NCI-H446 (cell line): ENCODE measurements at places on chromosomes 2 and 18.

DNA sequence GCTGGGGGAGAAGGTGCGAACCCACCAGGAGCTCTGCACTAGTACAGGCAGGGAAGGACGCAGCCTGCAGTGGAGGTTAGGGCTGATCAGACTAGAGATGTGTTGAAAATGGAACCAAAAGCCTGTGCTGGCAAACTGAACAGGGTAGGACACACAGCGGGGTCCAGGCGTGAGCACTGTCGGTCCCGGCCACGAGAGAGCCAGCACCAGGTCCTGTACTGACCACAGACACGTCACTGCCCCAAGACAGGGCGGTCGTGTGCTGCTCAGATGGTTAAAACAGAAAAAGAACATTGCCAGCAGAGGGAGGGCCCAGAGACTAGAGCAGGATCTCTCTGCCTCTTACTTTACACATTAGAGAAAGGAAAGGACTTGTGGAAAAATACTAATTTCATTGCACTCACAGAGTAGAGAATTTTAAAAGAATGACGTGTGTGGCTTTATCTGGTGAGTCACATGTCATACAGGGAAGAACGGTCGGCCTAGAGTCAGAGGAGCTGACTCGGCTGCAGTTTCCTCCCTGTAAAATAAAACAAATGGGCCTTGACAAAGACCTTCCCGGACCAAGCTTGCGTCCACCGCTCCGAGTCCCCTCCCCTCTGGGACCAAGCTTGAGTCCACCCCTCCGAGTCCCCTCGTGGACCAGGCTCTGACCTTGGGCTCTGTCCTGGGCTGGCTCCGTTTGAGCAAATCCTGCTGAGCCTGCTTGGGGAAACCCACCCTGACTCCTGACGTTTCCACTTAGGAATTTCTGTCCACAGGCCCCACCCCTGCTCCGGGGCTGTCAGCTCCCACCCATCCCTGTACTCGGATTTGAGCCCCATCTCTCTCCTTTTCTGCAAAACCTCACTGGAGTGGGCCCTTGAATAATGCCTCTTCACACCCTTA, 16.7 kb upstream of the ADI1 start:
- DNase-seq = no peak

DNA sequence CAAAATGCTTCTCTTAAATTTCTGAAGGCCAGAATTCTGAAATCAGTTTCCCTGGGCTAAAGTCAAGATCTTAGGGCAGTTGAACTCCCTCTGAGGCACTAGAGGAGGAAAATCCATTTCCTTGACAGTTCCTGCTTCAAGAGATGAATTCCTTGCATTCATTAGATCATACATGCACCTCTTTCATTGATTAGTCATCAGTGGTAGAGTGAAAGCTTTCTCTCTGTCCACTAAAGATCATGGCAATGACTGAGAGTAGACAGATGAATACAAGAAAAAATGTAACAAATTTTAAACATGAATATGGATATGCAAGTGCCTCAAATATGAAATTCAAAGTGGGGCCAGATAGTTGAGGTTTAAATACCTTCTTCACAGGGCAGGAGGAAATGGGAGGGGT, 693.4 kb upstream of the TMEFF2 start:
- DNase-seq = no peak

- no peak for DNase-seq
These were observed 1274.5 kb upstream of the CRIM1 start for GRCh38 chr2:35081001-35081621.

GRCh38 chr2:143856978-143857377, 662.9 kb downstream of the ZEB2 start:
- no peak for DNase-seq

DNA sequence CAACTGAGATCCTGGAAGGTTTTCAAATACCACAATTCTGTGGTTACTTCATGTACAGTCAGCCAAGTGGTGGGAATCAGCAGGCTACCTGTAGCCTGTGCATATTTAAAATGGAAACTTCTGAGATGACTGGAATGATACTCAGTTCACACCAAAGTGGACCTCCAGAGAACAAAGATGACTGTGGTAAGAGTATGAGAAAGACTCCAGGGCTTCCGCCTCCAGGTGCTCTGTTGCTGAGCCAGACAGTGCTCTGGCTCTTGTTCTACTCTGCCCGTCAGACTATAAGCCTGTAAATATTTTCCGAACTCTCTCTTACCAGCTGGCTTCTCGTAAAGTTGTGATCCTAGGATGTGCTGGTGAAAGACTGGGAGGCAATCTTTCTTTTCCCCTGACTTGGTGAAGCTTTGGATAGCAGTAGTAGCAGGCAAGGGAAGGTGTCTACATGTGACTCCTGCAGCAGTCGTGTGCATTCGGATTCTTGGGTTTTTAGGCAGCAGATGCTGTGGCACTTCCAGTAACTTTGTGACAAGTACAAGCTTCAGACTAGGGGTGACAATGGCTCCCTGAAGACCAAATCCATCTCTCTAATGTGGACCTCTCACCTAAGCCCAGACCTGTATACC, 23.1 kb downstream of the ST3GAL5 start:
- DNase-seq = no peak

- DNase-seq = no peak
These were observed 45.6 kb downstream of the MREG start for GRCh38 chr2:215967590-215968378.

DNA sequence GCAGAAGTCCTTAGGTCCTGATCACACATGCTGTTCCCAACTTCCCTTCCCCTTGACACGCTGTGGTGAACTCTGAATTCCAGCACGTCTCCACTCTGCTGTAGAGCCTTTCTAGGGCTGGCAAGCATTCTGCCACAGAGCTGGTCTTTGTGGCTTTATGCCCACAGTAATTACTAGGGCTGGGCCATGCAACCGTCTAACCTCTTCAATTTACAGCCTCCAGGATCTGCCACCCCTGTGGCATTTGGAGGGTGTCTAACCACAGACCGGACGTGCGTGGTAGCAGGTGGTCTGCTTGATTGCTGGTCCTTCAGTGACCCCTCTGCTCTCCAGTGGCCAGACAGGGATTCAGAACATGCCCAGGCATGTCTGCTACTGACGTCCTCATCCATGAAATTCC, 43.1 kb upstream of the TGFA start:
- DNase-seq = no peak

DNA sequence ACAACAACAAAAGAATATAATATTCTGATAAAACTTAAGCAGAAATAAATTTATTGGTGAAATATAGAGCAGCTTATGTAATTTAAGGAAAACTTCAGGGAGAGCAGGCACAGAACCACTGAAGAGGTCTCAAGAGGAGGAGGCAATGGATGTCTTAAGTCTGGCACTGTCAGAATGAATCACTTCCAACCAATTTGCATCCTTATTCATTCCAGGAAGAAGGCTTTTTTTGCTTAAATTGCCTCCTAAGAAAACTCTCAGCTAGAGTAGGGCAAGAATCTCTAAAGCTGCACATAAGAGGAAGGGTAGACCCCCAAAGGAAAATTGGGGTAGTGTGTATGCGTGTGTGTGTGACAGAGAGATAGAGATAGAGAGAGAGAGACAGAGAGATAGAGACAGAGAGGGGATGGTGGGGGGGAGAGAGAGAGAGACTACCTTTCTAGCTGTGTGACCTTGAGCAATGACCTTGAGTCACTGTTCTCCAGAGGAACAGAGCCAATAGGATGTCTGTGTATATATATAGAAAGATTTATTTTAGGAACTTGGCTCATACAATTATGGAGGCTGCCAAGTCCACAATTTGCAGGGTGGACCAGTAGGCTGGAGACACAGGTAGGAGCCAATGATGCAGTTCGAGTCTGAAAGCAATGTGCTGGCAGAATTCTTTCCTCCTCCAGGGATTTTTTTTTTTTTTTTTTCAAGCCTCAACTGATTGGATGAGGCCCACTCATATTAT, 96.4 kb upstream of the LINC00305 start:
- DNase-seq = peak; percentile 56

DNA sequence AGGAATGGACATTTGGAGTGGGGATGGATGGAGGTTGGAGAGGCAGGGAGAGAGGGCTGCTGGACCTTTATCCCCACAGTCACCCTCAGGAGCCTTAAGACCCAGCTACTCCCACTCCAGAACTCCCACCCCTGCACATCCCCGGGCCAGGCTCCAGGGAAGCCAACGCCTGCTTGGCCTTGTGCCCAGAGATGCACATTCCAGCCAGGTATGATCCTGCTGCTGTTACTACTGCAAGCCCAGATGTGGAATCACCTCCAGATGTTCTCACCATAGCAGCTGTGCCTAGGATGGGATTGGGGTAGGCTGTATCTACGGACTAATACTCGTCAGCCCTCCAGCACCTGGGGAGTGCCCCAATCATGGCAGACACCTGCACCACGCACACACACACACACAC, 71.7 kb downstream of the ZFP36L2 start:
- no peak for DNase-seq

DNA sequence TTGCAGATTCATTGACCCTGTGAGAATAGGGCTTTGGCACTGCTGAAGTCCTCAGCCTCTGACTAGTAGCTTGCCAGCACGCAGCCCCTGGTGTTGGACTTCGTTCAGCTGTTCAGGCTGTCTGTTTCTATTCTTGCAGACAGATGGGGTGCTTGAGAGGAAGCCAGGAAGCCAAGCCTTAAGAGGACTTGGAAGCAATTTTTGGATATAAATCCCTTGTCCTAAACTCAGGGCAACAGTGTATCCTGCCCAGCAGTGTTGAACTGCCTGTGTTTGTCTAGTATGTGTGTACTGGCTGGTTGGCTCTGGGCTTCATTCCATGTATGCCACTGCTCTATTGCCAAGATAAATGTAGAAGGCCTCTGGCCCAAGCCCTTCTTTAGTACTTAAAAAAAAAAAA, 108.6 kb downstream of the COMMD1 start:
- DNase-seq = peak; percentile 97

DNA sequence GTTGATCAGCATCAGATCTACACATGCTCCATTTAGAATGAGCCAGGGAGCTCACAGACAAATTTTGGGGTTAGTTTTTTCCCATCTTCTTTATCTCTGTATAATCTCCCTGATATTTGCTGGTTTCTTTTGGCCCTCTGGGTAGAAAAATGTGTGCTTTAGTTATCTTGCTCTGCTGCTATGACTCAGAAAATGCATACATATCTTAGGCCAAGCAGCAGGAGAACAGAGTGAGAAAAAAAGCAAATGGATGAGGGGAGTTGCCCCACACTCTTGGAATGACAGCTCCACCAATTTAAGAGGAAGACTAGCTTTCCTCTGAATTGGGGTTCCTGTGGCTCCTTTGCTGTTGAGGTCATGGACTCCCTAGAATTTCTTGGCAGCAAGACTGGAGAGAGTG, 331.8 kb downstream of the KCNJ3 start:
- no peak for DNase-seq

DNA sequence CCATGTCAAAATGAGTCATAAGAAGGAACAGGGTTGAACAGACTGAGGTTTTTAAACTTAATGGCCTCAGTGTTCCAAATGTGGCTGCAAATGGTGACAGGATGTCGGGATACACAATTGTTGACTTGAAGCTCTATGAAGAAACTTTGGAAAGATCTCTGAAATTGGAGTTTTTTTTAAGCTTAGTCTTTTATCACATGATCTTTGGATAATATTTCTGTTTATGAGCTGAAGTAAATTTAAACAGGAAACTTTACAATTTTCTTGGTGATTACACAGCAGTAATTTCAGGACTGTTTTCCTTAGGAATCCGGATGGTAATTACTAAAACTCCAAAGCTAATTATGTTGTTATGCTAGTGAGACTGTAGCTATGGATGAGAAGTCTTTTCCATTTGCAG, 199.1 kb upstream of the NRXN1 start:
- DNase-seq = no peak
